ENCODE measurements at places on chromosomes 5 and 9.

- DNase-seq, result no peak
Observed at GRCh38 chr9:21788752-21789151, 13.7 kb upstream of the MTAP start.

DNA sequence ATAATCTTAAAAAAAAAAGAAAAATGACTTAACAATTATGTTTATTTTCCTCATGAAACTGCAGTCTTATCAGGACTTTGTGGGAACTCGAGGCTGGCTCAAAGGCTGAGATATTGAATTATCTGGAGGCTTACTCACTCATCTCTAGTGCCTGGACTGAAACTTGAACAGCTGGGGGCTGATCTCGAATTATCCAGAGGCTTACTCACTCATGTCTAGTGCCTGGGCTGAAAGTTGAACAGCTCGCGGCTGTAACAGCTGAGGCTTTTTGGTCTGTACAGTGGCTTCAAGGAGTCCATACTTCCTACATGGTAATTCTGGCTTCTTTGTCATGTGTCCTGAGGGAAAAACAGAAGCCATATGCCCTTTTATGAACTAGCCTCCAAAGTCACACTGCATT, 371.9 kb downstream of the CETN3 start:
- DNase-seq, result no peak

DNA sequence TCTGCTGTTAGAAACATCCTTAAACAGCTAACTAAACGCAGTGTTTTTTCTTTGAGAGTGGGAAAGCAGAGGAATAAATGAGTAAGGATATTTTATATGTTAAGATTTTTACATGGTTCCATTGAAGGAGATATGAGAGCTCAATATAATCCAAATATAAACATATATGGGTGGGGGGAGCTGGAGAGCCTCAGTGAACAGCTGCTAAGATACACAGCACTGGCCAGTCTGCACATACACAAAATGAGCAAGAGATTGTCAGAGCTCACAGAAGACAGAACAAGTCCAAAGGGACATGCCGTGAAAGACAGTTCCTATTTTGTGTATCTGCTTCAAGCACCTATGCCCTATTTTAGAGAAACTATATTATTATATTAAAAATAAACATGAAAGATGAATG, 46.9 kb downstream of the CLINT1 start:
- DNase-seq, result no peak

GRCh38 chr5:135382106-135382790, 16.8 kb downstream of the MACROH2A1 start:
- no peak for DNase-seq

- DNase-seq, result no peak
Observed at GRCh38 chr5:66645039-66645438, 48.8 kb downstream of the MAST4 start.

GRCh38 chr5:151738125-151738848, 20.1 kb downstream of the ATOX1 start:
- no peak for DNase-seq

GRCh38 chr5:151661968-151662732, 24.6 kb downstream of the SPARC start:
- no peak for DNase-seq

DNA sequence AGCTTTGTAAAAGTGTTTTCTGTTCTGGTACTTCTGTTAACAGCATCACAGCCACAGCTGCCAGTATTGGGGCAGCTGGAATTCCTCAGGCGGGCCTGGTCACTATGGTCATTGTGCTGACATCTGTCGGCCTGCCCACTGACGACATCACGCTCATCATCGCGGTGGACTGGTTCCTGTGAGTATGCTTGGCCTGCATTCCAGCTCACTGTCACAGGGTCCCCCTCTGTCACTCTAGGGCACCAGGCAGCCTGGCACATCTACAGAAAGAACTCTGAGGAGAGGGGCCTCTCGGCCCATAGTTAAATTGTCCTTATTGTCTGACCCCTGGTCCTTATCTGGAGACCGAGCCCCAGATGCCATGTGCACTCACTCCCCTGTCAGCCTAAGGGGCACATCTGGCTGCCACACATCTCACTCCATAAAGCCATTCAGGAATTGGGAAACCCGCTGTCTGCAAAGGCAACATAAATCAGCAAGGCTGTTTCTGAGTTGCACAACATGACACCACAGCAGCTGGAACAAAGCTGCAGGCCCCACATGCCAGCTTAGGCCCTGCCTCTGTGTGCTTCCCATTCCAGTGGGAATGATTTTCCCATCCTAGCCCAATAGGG, 77.5 kb downstream of the SLC1A3 start:
- DNase-seq, result no peak

- DNase-seq, result no peak
Observed at GRCh38 chr5:111348661-111349329, 124.6 kb downstream of the CAMK4 start.

DNA sequence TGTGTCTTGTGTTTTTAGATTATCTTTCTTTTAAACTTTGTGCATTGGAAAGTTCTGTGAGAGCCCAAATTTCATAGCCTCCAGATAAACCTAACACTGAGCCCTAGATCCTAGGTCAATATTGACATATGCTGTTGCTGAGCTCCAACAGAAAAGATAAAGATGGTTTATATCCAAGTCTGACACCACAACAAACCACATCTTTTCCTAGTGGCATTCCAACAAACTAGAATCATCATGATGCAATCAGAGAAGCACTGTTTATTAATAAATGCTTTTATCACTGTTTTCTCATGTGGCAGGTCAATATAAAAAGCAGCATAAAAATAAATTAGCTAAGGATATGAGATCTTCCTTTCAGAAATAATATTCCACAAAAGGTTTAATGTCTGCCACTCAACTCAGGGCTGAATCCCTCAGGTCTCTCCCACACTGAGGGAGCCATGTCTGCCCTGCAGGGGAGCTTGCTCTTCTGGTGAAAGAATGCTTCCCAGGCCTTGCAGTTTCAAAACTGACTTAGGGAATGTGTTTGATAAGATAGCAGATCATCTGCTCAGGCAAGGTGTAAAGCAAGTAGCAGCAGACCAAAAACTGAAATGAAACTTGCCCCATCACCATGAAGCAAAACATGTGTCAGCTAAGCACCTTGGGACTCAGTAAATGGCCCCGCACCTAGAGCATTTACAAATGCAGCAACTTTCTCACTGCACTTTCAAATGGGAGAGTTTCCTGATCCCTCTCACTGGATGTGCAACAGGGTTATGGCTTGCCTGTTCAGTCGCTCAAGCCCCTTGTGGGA, 493.0 kb downstream of the AGTPBP1 start:
- DNase-seq, result no peak

DNA sequence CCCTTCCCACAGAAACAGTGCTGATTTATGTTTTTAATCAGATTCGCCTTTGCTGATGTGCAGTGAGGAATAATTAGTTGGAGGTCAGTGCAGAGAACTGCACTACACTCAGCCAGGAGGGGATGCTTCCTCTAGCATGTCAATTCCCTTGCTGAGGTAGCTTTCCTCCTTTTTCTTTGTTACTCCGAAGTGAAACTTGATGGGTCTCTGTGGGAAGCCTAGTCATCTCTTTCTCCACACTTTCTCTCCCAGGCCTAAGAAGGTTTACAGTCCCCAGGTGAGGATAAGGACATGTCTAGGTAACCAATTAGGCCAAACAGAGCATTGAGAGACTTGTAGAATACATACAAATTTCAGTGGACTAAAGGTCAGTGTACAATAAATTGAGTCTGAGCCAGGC, 461.8 kb downstream of the KIF4B start:
- no peak for DNase-seq

DNA sequence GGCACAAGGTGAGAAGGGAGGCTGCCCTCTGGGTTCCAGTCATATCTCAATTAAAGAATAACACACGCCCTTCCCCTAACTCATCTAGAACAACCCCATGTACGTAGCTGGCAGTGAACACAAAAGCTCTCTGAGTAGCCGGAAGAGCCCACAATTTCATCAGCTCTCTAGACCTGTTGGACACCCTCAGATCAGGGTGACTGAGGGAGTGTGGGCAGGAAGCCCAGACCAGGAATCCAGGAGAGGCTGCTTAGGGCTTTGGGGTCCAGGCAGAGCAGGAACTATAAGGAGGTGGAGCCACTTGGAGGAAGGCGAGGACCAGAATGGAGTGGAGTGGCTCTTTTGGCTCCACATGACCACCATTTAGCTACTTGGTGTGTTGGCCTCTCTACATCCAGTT, 237.4 kb downstream of the NR3C1 start:
- no peak for DNase-seq

DNA sequence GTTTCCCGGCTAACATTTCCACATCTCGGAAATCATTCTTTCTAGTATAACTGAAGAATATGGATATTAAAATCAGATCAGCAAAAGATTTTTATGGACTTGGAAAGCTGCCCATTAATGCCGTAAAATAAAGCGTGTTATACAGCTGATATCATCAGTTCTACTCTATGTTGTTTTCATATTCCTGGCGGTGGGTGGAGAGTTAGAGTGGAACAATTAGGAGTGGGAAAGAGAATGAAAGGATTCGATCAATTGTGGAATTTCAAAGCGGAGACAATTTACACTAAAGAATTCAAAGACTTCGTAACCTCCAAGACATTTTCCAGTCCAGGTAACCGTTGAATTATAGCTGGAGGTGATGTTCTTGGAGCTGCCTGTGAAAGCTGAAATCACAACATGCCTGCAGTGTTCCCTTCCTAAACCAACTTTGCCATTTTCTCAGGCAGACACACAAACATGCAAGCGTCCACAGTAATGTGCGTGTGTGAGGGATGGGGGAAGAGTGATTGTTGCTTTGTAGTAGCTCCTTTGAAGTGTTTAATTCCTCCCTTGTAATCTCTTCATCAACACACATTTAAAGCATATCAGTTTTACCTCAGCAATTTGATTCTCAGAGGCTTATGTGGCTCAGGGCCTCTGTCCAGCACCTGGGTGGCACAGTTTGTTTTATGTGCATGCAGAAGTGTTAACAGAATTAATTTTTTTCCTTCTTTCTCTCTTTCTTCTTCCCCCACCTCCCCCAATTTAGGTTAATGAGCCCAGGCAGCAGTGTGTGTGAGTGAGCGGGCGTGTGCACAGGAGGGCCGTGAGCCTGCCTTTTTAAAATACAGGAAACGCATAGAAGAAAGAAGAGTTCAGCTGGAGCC, 544.1 kb downstream of the RAB3C start:
- DNase-seq, result no peak

GRCh38 chr5:67361932-67362729, 165.5 kb upstream of the CD180 start:
- DNase-seq, result no peak

DNA sequence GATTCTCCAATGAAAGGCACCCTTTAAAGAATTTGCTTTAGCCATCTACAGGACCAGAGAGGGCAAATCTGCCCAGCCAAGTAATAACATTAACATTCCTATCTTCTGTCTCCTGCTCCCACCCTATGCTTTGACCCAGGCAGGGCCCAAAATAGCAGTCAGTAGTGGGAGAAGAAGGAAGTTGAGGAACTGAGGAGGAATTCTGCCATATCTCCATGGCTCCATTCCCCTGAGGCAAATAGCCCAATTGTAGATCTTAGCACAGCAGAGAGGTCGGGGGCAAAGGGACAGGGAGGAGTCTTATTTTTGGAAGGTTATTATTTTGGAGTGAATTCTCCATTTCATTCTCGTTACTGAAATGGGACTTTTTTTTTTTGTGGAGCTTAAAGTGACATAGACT, 111.1 kb upstream of the IFNK start:
- no peak for DNase-seq

GRCh38 chr9:32399110-32399815, 14.8 kb downstream of the ACO1 start:
- no peak for DNase-seq

DNA sequence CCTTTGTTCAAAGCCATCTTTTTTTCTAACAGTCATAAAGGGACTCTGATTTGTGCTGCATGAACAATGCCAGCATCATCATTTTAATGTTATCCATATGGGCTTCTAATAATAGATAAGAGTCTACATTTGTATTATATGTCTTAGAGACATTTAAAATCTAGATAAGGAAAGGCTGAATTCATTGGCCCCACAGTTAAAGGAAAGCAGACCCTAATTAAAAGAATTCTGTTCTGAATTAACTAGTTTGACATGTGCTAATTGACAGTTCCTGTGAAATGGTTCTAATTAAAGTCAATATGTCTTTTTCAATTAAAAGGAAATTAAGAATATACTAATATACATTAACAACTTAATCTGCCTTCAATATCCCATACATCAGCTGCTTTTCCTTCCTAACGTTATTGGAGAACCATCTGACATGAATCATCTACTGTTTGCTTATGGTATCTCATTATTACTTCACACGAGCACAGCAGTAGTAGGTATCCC, 104.7 kb downstream of the NR2F1-AS1 start:
- DNase-seq, result no peak

DNA sequence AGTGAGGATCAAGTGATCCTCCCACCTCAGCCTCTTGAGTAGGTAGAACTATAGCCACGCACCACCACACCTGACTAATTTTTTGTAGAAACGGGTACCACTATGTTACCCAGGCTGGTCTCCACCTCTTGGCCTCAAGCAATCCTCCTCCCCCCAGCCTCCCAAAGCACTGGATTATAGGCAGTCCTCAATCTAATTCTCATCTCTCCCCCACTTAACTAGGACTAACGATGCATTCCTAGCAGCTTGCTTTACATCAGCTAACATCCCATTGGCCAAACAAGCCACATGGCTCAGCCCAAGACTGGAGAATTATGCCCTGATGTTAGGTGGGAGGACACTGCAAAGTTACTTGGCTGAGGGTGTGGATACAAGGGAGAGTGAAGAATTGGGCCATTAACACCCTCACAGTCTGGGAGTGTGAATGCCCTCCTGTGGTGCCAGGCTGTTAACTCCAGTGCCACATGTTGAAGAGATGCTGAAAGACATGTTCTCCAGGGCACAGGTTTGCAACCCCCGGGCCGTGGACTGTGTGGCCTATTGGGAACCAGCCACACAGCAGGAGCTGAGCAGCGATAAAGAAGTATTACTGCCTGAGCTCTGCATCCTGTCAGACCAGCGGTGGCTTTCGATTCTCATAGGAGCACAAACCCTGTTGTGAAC, 5.3 kb upstream of the ZNF367 start:
- no peak for DNase-seq

DNA sequence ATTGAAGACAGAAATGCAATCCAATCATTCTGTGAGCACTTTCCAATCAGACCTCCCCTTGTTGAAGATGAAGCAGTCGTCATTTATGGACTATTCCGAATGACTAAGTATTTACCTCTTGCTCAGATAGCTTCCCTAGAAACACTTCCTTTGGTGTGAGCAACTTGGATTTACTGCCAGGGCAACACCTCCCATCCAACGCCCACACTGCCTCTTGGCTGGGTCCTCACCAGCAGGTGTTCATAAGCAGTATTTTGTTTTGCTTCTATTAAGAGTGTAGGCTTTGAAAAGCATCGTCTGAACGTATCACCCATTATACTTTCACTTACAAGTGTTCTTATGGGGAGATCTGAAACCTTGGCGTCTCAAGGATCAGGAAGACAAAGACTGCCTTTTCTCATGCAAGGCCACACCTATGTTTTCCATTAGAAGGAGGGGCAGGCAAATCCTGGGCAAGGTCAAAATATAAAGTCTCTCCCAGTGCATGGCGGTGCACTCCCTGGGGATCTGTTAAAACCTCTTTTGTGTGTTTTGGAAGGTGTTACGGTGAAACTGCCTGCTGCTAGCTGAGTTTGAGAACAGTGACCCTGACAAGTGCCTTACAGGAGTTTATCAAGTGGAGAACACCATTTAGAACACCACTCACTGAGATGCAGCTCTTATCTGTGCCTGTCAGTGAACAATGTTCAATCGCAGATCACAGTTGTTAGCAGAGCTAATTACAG, 10.6 kb upstream of the MARCHF3 start:
- DNase-seq, result no peak

- no peak for DNase-seq
Observed at GRCh38 chr9:126448136-126448535, 121.5 kb downstream of the MVB12B start.
